ENCODE measurements at places on chromosomes 12 and 14.

DNA sequence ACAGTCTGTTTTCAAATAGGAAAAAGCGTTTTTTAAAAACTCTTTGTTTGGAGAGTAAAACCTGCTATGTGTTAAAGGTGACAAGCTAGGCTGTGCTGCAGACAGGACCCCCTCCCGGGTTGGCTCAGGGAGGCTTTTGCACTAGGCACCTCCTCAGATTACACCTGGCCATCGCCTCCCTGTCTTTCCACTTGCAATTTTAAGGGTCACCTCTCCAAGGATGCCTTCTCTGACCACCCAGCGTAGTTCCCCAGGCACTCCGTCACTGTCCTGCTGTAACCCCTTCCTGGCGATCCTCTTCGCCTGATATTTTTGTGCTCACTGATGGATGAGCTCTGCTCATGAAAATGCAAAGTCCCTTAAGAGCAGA is 80.7 kb downstream of the NTF3 start:
- DNase-seq: no peak

GRCh38 chr12:59583003-59583712 is 12.7 kb upstream of the SLC16A7 start:
- no peak for DNase-seq

GRCh38 chr12:915090-915489 is 34.4 kb downstream of the RAD52 start:
- no peak for DNase-seq

DNA sequence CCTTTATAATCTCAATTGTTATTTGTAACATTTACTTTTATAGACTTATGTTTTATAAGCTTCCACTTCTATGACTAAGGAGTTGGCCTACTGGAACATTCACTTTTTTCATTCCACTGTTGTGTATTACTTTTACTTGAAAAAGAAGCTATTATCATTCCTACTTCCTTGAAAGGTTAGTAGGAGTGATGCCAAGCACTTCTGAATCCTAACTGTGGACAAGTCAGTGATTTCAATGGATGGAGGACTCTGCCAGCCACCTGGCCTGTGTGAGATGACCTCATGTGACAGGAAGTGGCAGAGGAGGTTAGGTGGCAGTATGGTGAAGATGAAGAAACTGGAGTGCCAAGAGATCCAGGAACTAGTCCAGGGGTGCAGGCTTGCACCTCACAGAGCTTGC is 46.0 kb downstream of the TECPR2 start:
- no peak for DNase-seq

- peak; percentile 54 for DNase-seq
Observed at GRCh38 chr12:69157023-69157655, 82.2 kb upstream of the CPSF6 start.

DNA sequence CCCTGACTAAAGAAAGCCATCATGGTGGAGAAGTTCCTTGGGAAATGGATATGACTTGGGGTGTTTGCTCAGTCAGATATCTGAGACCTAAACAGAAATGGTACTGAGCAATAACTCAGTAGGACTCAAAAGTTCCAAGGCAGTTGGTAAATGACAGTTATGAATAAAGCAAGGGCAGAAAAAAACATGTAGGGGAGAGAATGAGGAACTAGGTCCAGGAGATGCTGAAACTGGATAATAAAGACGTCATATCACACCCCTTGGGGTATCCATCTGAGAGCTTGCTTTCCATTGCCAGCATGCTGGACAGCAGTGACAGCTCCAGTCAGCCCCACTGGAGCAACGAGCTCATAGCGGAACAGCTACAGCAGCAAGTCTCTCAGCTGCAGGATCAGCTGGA is 37.5 kb downstream of the RPGRIP1 start:
- no peak for DNase-seq

GRCh38 chr14:95477411-95478269 is 38.8 kb downstream of the SYNE3 start:
- no peak for DNase-seq

DNA sequence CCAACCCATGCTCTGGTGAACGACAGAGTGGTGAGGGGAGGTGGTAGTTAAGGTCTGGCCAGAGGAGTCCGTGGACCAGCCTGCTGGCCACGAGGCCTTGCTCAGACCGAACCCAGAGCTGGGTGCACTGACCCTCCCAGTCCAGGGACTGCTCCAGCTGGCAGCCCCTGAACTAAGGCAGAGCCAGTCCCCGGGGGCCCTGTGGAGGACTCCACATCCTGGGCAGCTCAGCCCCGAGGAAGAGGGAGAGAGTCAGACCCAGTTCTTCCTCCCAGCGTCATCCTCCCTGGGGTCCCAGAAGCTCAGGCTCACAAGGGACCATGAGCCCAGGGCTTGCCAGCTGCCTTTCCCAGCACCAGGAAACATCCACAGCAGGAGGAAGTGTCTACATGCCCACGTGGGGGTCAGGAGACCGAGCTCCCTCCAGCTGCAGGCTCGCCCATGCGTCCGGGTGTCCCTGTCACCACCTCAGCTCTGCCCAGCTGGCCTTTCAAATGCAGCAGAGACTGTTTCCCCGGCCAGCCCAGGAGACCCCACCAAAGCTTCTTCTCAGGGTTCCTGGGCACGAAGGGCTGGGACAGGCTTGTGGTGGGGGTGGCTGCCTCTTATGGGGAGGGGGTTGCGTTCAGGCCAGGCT is 194.4 kb downstream of the KIF26A start:
- DNase-seq: no peak

GRCh38 chr12:80846952-80847351 is 90.8 kb downstream of the LIN7A start:
- DNase-seq: no peak

DNA sequence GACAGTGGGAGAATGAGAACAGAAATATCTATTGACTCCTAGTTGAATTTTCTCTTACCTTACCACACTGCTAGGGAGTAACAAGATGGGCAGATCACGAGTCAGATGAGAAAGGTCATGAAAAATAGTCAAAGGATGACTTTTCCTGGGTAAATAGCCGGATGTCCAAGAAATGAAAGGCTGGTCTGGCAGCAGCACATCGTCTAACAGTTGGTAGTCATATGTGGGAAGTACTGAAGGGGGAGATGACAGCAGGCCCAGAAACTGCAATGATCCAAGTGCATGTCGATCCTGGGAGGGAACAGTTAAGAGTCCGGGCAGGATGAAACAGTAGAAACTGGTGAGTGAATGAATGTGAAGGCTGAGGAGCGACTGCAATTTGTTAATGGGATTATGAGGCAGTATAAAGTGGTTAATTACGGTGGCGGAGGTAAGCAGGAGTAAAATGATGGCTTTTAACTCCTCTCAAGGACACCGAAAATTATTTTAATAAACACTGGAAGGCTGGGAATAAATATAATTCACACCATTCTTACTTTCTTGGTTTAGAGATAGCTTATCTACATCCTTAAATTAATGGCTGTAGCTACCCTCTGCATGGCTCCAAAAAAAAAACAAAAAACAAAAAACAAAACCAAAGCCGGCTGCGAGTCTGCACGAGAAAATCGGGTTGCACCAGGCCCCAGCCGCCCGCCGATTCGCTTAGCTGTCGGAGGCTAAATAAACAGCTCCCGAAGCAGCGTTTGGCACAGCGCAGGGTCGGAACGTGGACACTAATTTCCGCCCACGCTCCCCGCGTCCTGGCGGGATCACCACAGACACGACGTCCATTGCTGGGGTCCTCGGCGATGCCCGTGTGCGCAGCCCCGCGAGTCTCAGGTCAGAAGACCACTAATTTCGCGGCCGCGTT is 1.0 kb upstream of the ERC1 start:
- DNase-seq: peak; percentile 2

GRCh38 chr12:43580601-43581000 is 28.6 kb upstream of the ADAMTS20 start:
- no peak for DNase-seq

Measured in activated CD8-positive, alpha-beta memory T cell treated with anti-CD3 and anti-CD28 coated beads for 1 hour (primary cell).